ENCODE measurements at places on chromosomes 12 and 14.
A peak's percentile ranks its signal among the peaks of the same experiment; 100 is the strongest.

GRCh38 chr12:80941916-80942315 lies 4.2 kb upstream of the LIN7A start:
- DNase-seq: no peak

DNA sequence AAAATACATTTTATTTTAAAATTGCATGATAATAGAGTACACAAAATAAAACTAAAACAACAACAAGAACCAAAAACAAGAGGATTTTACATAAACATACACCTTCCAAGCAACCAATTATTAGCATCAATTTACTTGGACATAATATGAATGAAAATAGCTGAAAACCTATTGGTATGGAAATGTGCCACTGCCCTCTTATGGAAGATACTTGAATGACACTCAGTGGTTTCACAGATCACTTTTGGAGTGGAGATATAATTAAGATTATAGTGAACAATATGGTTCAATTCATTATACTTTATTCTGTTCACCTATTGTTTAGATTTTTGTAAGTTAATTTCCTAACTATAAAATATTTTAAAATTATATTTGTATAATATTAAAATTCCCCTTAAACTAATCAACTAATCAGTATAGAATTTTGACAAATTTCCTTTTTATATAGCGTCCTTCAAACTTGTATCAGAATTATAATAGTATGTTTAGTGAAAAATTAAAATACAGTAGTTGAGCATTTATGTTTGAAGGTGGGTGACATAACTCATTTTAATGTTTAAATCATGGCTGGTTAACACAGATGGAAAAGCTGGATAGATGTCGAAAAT lies 70.1 kb downstream of the SLC6A15 start:
- DNase-seq: peak; percentile 54

DNA sequence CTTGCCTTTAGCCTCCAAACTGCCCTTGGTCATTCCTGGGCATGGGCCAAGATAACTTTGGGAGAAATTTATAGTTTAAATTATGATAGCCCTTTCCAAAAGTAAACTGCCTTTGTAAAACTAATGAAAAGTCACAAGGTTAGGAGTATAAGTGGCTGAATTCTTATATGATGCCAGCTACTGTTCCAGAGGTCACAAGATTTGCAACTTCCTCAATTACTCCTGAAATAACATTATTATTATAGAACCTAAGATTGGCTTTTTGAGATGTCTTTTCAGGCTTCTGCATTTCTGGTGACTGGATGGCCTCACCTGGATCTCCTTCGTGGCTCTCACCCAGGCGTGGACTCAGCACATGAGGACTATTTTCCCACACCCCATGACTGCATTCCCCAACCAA lies 55.0 kb downstream of the OSBPL8 start:
- DNase-seq: no peak

GRCh38 chr12:94458877-94459727 lies 565 bp downstream of the CEP83 start:
- DNase-seq: peak; percentile 39

DNA sequence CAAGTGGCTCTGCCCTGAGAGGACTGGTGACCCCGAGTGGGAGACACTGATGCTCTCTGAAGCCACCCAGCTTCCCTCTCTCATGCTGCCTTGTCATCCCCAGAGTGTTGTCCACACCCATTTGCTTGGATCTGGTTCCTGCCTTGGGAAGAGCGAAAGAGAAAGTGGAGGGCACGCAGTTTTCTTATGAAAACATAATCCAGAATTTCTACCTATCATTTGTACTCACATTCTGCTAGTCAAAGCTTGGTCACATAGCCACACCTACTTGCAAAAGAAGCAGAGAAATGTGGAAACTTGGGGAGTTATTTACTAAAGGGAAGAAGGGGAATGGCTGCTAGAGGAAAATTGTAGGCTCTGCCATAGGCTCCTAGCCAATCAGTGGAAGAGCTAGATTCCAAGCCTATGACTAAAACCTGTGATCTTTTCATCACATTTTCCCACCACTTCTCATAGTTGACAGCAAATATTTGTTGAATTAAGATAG lies 326.3 kb downstream of the ZFP36L1 start:
- no peak for DNase-seq

GRCh38 chr14:72052356-72052755 lies 120.1 kb downstream of the RGS6 start:
- DNase-seq: no peak

DNA sequence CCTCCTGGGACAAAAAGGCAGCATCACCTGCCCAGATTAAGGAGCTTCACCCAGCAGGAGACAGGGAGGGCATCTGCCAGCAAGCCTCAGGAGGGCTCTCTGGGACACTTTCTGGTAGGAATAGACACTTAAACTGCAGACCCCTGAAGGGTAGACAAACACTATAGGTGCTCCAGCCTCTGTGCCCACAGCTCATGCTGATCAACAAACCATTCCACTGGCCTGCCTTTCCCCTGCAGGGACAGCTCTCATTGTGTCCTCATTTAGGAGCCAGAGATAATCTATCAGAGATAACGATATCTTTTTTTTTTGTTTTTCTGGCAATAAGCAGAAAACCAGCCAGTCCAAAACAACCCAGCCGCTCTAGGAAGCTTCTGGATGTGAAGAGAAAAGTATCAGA lies 251.8 kb upstream of the CCDC196 start:
- DNase-seq: no peak

- DNase-seq: no peak
These were observed 217.6 kb downstream of the TMTC2 start for GRCh38 chr12:82904219-82904790.

- no peak for DNase-seq
These were observed 411.0 kb downstream of the LRIG3 start for GRCh38 chr12:58509116-58509885.

DNA sequence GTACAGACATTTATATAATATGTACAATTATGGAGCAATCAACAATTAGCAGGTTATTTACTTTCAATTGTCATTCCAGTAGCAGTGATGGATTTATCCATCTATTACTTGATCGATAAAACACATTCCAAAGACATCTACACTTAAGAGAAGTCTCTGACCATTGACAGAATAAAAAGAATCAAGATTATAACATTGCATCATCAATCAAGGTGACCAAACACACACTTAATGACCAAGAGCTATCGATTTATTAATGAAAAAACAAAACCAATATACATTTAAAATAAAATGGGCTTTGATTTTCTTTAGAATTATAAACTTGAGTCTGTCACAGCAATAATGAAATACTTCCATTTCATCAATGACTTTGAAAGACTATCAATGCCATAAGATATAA lies 170.2 kb upstream of the CDKN3 start:
- DNase-seq: no peak

GRCh38 chr12:57620936-57621496 lies 9.8 kb downstream of the ARHGEF25 start:
- no peak for DNase-seq

DNA sequence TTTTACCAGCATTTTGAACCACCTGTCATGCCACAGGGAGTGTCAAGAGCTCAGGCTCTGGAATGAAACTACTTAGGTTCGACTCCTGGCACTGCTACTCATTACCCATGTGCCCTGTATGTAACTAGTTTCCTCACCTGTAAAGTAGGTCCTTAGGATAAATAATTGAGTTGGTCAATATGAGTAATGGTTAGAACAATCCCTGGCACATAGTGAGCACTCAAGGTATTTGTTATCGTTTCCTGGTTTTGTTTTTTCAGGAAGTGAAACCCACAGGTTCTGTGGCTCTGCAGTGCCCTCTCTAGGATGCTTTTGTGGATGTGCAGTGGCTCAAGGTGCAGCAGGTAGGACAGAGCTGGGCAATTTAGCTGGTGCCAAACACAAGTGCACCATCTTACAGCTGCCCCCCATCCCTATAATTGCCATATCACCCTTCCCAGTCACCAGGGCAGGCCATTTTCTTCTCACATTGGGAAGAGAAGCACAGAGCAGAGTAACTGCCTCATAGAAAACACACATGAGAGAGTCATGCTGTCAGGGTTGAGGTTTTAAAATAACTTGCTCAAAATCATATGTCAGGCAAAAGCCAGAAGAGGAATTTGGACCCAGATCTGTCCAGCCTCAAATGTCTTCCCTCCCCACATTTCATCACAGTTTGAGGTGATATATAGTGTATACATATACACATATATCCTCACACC lies 297.5 kb downstream of the RPAP3 start:
- DNase-seq: no peak

GRCh38 chr12:7373226-7373625 lies 69.4 kb downstream of the ACSM4 start:
- no peak for DNase-seq

DNA sequence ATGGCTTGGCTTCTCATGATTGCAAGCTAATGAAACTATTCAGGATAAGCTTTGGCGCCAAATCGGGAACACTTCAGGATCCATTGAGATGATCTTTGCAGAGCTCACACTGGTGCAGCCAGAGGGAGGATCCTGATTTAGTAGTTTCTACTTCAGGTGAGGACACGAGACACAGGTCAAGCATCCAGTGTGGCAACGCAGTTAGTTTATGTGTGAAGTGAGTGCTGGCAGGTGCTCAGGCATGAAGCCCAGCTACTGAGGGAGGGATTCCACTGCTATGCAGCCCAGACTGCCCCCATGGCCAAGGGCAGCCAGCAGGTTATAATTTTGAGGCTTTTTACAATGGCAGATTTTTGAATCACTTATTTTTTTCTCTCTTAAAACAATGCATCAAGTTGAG lies 113.5 kb upstream of the PCED1B start:
- no peak for DNase-seq

- no peak for DNase-seq
These were observed 44.0 kb upstream of the SINHCAF start for GRCh38 chr12:31369712-31370521.

DNA sequence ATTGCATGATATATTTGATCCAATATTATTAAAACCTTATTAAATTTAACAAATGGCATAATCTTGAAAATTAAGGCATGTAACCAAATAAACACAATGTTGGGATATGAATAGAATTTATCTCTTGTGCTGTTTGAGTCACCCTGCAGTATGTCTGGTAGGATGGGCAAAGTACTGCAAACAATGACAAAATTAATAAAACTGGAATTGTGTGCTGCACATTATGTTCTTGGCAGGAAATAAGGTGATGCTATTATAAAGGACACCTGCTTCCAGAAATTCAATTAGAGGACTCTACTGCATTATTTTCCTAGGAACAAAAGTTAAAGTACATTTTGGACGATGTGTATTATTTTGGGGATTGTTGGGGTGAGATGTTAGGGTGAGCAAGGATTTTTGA lies 132.7 kb downstream of the PPFIA2 start:
- DNase-seq: peak; percentile 39

DNA sequence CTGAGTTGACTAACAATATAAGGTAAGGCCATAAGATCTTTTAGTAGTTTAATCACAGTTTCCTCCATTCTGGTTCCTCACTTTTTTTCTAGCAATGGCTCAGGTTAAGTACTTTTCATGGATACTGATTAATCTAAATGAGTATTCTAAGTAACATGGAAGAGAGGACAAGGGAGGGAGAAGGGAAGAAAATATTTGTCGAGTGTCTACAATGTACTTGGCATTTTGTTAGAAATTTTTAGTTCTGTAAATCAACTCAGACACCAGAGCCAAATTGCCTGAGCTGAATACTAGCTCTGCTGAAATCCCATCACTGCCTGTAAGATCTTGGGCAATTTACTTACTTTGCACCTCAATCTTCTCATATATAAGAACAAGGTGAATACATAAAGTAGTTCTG lies 20.2 kb downstream of the RERG start:
- no peak for DNase-seq
